ENCODE measurements at places on chromosomes 3 and 15. TPM values are rescaled to one million over a fixed set of nuclear protein-coding genes. Genes with fewer than 3 reads are reported as not detected.

DNA sequence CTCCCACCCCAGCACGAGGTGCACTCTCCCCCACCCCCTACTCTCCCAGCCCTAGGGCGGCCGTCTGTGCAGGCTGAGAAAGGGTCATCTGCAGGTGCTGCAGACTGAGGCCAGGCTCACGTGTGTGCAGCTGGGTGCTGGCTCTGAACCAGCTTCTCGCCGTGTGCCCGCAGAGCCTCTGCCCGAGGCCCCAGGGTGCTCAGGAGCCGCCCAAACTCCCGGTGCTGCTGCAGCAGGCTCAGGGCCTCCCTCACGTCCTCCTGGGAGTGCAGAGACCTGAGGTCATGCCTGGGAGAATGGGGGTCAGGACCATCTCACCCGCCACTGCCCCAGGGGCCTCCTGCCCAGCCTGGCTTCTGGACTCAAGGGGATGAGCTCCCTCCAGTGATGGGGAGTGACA is 17.2 kb downstream of the SPTBN5 start:
- no peak for DNase-seq

GRCh38 chr3:73326396-73326795 is 264.9 kb downstream of the EBLN2 start:
- DNase-seq: no peak

GRCh38 chr3:147851062-147851461 is 441.9 kb downstream of the ZIC1 start:
- DNase-seq: no peak

The SST gene
- 52.5 TPM for total RNA-seq

The THPO gene
- 7.1 TPM for total RNA-seq

GRCh38 chr15:75179746-75180140 is 21.9 kb upstream of the C15orf39 start:
- DNase-seq: no peak

GRCh38 chr15:62946940-62947339 is 95.6 kb upstream of the TPM1 start:
- no peak for DNase-seq

The C3orf52 gene
- 23.7 TPM for total RNA-seq

The MYD88 gene
- total RNA-seq: 23.9 TPM

DNA sequence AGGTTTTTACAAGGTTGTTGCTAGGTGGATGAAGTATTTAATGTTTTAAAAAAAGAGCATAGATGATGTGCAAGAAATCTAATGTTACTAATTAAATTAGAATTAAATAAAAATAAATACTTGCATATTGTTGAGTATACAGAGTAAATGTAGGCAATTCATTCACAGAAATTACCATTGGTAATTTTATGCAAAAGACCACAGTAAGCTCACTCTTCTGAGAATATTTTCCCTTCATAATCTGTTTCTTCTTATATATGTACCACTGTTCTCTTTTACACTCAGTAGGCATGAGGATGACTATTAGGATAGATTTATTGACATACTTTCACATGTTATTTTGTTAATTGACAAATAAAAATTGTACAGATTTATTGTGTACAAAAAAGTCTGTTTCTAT is 681.2 kb upstream of the NECTIN3 start:
- no peak for DNase-seq

The IFT122 gene
- 75.6 TPM for total RNA-seq

DNA sequence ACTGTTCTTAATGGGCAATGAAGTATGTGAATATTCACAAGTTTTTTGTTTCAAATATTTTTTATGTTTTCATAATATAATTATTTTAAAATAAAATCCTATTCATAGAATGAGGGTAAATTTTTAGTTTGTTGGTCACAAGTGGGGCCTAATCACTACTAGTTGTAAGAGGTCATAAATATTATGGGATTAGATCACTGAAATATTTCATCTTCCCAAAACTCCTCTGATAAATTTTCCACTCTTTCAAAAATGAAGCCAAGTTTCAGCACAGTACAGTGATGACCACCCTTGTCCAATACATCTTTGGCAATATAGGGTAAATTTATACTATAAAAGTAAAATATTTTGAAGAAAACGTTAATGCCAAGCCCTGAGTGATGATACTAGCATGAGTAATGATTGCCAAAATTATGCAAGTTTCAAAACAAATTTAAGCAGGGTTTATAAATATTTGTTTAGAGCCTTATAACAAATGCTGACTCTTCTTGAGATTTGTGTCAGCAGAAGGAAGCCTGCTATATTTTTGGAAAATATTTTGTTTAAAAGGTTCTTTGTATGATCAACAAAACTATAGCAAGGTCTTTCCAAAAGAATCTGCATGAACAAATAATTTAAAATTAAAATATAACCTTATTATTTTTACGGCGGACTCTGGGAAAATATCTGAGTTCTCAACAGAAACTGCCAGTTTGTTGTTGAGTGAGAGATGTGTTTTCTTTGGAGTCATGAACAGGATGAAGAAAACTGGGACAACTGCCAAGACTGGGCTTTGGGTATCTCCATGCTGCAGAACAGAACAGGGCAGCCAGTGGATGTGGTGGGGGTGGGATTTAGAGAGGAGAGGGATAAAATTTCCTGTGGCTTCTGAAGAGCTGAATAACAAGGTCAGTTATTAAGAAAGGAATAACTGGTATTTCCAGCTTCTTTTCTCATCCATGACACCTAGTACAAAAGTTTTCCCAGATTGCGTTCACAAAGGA is 17.9 kb upstream of the TM4SF1 start:
- no peak for DNase-seq

- no peak for DNase-seq
Measured at GRCh38 chr3:120170223-120170622, 76.0 kb upstream of the GSK3B start.

- DNase-seq: no peak
Measured at GRCh38 chr3:129469026-129469425, 29.0 kb downstream of the IFT122 start.

- no peak for DNase-seq
Measured at GRCh38 chr15:39030291-39031070, 465.9 kb upstream of the RASGRP1 start.

GRCh38 chr15:78341057-78341987 is 1.2 kb downstream of the CRABP1 start:
- peak; percentile 32 for DNase-seq

The ARHGEF26 gene
- total RNA-seq: 10.8 TPM

GRCh38 chr3:123431658-123432324 is 17.1 kb downstream of the ADCY5 start:
- DNase-seq: no peak

DNA sequence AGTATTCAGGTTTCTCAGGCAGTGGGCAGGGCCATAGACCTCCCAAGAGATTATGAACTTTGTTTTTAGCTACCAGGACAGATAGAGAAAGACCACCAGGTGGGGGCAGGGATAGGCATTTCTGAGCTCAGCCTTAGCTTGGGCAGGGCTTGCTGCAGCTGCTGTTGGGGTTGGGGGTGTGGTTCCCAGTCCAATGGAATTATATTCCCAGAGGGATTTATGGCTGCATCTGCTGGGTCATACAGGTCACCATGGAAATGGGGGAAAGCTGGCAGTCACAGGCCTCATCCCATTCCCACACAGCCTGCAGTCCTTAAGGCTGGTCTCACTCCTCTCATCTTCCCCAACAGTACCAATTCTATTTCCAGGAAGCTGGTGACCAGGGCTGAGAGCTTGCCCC is 144.6 kb upstream of the ZPLD1 start:
- no peak for DNase-seq

The CCR1 gene
- 0.11 TPM for total RNA-seq

The SLC12A1 gene
- not detected for total RNA-seq

GRCh38 chr3:186093271-186093900 is 15.5 kb downstream of the ETV5 start:
- DNase-seq: no peak

DNA sequence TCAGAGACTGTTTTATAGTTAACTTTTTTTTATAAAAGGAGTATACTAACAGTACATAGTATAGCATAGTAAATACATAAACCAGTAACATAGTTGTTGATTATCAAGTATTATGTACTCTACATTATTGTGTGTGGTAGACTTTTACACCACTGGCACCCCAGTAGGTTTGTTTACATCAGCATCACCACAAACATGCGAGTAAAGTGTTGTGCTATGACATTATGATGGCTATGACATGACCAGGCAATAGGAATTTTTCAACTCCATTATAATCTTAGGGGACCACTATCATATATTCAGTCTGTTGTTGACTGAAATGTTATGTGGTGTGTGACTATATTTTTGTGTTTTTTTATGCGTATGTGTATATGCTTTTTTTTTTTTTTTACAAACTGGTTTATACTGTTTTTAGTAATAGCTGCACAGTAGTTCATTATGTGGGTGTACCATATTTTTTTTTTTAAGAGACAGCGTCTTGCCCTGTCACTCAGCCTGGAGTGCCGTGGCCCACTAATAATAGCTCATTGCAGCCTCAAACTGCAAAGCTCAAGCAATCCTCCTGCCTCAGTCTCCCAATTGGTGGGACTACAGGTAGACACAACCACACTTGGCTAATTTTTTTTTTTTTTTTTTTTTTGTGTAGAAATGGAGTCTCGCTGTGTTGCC is 1.9 kb downstream of the CAPN7 start:
- DNase-seq: no peak

The PEX5L gene
- total RNA-seq: 1.9 TPM

The BCL2A1 gene
- not detected for total RNA-seq

GRCh38 chr3:78337801-78338211 is 1297.9 kb downstream of the ROBO2 start:
- no peak for DNase-seq

The ITIH4 gene
- total RNA-seq: 9.7 TPM

The GPR176 gene
- 1.1 TPM for total RNA-seq

DNA sequence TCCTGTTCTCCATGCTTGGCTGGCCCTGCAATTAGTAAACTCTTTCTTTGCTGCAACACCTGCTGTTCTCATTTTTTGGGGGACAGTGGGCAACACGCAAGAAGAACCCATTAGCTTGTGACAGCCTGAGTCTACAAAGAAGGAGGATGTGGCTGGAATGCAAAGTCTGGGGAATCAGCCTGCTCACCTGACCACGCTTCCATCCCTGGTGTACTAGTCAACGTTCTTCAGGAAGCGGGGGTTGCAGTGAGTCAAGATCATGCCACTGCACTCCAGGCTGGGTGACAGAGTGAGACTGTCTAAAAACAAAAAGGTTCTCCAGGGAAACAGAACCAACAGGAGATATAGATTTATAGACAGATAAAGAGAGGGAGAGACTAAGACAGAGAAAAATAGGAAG is 27.7 kb upstream of the KBTBD12 start:
- no peak for DNase-seq

DNA sequence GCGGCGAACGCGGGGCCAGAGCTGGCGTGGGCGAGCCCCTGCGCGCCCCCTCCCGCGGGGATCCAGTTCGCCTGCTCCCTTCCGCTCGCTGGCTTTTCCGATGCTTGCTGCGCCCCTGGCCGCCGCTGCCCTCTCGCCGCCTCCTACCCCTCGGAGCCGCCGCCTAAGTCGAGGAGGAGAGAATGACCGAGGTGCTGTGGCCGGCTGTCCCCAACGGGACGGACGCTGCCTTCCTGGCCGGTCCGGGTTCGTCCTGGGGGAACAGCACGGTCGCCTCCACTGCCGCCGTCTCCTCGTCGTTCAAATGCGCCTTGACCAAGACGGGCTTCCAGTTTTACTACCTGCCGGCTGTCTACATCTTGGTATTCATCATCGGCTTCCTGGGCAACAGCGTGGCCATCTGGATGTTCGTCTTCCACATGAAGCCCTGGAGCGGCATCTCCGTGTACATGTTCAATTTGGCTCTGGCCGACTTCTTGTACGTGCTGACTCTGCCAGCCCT is 721 bp downstream of the P2RY1 start:
- peak; percentile 13 for DNase-seq

DNA sequence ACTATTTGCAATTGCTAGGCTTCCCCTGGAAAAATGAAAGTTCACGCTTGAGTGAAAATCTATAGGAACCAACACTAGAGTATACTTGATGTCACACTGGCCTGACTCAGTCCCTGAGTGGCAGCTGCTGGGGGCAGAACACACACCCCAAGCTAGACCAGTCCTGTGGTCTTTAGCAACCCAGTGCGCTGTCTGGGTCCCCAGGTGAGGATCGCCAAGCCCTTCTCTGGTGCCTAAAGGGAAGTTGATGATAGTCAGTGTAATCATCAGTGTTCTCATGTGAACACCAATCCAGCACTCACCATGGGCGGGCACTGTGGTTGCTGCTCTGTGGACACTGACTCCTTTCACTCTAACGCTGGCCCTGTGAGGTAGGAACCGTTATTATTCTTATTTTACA is 11.2 kb downstream of the ALDH1A3 start:
- no peak for DNase-seq

DNA sequence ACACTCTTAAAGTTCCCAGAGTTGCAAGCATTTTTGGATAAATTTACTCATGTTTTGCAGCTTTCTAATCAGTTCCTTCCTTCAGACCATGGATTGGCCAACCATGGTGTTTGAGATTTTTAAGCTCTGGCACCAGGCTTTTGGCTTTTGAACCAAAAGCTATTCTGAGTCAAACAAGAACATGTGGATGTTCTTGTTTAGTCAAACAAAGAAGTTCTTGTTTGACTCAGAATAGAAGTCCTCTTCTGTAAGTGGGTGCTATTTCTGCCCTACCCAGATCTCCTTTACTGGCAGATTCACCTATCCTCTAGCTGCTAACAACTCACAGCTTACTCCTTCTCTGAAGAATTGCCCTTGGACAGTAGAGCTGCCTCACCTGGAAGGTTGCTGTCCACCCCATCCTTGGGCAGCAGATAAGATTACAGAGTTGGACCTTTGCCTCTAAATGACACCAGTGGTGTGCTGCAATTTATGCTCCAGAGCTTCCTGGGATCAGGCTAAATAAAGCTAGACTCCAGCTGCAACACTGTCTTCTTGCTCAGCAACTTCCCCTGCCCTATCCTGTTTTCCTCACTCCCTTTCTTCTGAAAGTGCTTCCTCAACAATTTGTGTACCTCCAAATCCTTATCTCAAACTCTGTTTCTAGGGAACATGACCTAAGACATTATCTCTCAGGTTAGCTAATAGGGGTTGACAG is 65.6 kb downstream of the COL6A6 start:
- DNase-seq: no peak

The CIDEC gene
- not detected for total RNA-seq

Data from progenitor cell of endocrine pancreas (in vitro differentiated cells).